CD8-positive, alpha-beta memory T cell (primary cell): ENCODE measurements at places on chromosomes 4 and X. TPM values are rescaled to one million over a fixed set of nuclear protein-coding genes. Genes with fewer than 3 reads are reported as not detected.

Gene LRAT
- polyA plus RNA-seq: not detected

Gene FABP2
- not detected for polyA plus RNA-seq

Gene G6PD
- 10.7 TPM for polyA plus RNA-seq

Gene SHOX
- not detected for polyA plus RNA-seq

Gene FDCSP
- not detected for polyA plus RNA-seq

Gene TMEM164
- polyA plus RNA-seq: 3.2 TPM

Gene EOLA2
- polyA plus RNA-seq: 46.3 TPM

Gene NR3C2
- polyA plus RNA-seq: 6.3 TPM

Gene TRAPPC2
- polyA plus RNA-seq: 50.6 TPM

Gene UBA1
- 178 TPM for polyA plus RNA-seq

Gene FAT1
- not detected for polyA plus RNA-seq

Gene ELF2
- 32.5 TPM for polyA plus RNA-seq

Gene SPANXN4
- not detected for polyA plus RNA-seq

Gene FGF2
- polyA plus RNA-seq: not detected
